Activated T-helper 1 cell treated with Interleukin-2 at 50 U/mL for 16 hours (primary cell): ENCODE measurements at places on chromosomes 6 and 20.

GRCh38 chr6:126526547-126526946 lies 186.6 kb downstream of the CENPW start:
- no peak for DNase-seq

- peak; percentile 45 for DNase-seq
Observed at GRCh38 chr20:48750941-48751635, 76.7 kb downstream of the PREX1 start.

- no peak for DNase-seq
Observed at GRCh38 chr6:35021004-35021403, 120.1 kb downstream of the TCP11 start.

DNA sequence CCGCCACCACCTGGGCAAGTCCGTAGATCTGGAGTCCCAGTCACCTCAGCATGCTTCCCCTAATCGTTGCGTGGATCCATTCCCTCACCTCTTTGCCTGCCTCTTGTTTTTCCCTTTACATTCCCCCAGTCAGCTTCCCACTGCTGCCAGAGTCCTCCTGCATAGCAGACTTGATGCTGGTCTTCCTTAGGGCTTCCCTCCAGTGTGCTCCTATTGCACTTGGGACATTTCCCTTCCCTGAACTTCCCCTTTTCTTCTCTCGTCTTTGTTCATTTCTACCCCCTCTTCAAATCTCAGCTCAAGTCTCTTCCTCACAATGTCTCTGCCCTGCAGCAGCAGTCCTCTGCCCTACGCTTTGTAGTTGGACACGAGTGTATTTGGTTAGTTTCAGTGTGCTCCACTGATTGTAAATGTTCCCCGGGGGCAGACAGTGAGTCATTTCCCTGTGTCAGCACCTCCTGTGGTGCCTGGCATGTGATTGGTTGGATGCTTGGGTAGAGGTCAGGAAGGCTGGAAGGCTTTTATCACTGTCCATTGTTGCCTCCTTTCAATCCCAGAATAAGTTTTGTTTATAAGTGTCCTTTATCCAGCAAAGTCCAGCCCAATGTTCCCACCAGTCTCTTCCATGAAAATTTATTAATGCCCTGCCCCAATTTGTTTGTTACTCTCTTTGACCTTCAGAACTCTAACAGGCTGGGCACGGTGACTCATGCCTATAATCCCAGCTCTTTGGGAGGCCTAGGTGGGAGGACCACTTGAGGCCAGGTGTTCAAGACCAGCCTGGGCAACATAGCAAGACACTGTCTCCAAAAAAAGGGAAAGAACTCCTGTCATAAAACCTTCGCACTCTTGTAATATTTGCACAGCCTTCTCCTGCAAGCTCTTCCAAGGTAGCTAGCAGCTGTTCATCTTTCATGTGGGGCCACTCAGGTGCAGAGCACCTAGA lies 38.3 kb downstream of the FAM120B start:
- no peak for DNase-seq

DNA sequence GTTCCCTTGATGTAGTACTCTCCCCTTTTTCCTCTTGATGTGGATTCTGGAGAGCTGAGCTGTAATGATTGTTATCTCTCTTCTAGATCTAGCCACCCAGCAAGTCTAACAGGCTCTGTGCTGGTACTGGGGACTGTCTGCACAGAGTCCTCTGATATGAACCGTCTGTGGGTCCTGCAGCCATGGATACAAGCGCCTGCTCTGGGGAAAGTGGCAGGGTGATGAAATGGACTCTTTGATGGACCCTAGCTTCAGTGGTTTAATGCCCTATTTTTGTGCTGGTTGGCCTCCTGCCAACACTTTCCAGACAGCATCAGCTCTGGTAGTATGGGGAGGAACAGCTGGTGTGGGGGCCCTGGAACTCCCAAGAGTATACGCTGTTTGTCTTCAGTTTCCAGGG lies 216.3 kb downstream of the ADGRG6 start:
- DNase-seq = no peak

- DNase-seq = no peak
Observed at GRCh38 chr6:162887981-162888689, 160.4 kb downstream of the PACRG start.

DNA sequence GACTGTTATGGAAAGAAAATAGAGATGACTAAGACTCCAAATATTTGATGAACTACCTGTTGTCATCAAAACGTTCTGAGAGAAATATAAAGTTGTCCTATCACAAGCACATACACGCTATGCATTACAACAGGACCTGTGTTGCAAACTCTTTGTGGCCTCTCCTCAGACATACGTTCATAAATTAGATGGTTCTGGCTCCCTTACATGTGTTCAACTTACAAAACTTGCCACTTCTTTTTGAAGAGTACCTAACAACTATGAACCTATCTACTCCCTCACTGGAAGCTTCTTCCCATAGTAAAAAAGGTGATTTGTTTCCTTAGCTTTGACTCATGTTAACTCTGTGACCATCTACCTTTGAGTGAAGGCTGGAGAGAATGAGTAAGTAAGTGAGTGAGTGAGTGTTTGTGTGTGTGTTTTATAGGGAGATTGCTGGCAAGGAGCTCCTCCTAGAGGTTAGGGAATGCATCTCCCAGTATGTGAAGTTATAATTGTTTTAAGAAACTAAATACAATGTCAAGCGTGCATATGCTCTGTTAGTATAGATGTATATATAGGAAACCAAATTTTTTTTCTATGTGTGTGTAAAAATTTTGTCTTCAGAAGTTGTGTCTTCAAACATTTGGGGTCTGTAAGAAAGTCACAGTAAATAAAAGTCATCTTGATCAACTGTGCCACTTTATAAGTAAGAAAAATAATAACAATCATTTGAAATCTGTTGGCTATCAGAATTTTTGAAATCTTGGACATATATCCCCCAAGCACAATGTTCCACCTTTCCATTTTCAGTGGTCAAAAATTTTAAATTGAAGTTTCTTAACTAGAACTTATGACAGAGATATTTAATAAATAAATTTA lies 1211.1 kb upstream of the GJE1 start:
- DNase-seq = no peak

- DNase-seq = no peak
Observed at GRCh38 chr6:112269114-112269513, 14.7 kb upstream of the LAMA4 start.

DNA sequence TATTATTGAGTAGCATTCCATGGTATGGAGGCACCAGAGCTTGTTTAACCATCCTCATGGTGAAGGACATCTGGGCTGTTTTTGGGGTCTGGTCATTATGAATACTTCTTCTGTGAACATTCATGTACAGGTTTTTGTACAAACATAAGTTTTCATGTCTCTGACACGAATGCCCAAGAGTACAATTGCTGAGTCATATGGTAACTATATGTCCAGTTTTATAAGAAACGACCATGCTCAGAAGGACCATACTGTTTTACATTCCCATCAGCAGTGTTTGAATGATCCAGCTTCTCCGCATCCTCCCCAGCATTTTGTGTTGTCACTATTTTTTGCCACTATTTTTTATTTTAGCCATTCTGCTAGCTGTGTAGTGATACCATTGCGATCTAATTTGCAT lies 188.6 kb downstream of the KHDC1L start:
- DNase-seq = no peak

- DNase-seq = peak; percentile 62
Observed at GRCh38 chr20:62382306-62383198, 4.4 kb upstream of the RPS21 start.

DNA sequence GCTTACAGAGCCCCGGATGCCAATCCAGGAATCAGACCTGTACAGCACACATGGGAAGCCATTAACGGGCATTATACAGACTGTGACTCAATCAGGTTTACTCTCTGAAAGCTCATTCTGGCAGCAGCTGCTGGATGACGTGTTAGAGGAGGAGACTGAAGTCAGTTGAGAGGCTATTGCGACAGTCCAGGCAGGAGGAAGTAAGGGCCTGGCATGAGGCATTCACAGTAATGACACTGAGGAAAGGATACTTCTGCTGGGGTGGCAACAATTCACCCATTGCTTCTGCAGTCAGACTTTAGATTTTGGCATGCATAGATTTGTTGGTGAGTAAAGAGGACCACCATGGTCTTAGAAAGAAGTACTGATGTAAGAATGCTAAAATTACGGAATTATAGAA lies 151.0 kb upstream of the HEY2 start:
- no peak for DNase-seq

DNA sequence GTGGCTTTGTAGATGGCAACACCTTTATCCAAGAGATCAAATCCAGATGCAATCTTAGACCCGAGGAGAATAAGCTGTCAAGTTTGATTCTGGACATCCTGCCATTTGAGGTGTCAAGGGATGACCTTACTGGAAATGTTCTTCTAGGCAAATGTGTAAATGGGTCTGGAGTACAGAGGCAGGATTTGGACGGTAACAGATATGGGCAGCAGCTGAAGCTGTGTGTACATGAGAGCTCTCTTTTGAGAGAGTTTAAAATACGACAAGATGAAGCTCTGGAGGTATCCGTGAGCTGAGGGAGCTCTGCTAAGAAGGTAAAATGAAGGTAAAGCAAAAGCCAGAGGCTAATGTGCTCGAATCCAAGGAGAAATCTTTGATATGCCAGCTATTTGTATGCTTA lies 56.6 kb downstream of the RALGAPA2 start:
- no peak for DNase-seq

DNA sequence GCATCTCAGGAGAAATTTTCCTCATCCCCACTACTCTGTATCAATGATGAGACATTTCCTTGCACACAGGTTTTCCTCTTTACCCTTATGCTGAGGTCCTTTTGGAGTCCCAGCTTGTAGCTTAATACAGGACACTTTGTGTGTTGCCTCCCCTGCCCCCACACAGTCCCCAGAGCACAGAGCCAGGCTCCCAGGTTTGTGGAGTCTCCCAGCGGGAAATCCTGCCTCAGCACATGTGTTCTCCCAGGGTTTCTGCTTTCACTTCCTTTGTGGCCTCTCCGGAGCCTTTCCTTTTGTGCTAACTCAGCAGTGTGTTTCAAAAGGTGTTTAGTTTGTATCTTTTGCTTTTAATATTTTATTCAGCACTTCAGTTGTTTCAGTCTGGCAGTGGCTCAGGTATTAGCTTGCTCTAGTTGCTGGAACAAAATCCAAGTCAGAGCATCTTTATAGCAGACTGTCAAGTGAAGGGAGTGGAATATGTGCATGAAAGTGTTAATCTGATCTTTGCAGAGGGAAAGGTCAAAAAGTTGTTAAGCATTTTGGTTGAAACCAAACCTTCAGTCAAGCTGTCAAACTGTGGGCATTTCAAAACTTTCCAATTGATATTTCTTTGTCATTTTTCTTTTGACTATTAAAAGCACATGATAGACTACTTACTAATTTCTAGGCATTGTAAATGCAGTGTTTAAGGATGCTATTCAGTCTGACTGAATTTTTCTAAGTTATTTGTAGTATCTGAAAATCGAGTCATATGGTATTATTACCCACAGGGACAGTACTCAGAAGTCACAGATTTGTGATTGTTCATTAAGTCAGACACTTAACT lies 8.6 kb downstream of the SNX9 start:
- DNase-seq = no peak

DNA sequence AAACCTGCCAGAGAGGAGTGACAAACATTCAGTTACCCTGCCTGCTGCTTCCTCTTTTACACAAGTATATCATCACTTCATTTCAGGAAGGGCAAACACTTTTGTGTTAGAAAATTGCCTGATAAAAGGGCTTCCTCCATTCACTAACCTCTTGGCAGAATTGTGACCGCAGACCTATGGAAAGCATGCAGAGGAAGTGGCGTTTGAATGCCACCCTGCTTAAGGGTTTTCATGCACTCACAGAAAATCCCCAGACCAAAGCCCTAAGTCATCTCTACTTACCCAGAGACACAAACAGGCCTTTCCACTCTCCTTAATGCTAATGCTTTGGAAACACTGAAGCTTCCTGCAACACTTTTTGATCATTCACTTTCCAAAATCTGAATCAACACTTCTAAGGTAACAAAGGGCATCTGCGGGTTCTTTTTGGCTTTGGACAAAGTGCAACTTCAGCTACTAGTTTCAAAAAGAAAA lies 22.1 kb upstream of the RALGAPA2 start:
- no peak for DNase-seq

DNA sequence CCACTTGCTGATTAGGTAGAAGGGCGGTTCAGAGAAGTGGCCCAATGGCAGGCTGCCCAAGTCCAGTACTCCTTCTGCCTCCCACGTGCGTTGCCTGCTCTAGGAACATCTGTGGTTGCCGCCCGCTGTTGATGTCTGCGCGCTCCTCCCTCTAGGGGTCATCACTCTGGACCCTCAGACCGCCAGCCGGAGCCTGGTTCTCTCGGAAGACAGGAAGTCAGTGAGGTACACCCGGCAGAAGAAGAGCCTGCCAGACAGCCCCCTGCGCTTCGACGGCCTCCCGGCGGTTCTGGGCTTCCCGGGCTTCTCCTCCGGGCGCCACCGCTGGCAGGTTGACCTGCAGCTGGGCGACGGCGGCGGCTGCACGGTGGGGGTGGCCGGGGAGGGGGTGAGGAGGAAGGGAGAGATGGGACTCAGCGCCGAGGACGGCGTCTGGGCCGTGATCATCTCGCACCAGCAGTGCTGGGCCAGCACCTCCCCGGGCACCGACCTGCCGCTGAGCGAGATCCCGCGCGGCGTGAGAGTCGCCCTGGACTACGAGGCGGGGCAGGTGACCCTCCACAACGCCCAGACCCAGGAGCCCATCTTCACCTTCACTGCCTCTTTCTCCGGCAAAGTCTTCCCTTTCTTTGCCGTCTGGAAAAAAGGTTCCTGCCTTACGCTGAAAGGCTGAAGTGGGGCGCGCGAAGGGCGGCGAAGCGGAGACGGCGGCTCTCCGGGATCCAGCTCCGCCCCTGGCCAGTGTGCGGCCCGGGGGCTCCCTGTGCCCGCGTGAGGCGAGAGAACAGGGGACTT lies 8.5 kb downstream of the TRIM15 start:
- no peak for DNase-seq

DNA sequence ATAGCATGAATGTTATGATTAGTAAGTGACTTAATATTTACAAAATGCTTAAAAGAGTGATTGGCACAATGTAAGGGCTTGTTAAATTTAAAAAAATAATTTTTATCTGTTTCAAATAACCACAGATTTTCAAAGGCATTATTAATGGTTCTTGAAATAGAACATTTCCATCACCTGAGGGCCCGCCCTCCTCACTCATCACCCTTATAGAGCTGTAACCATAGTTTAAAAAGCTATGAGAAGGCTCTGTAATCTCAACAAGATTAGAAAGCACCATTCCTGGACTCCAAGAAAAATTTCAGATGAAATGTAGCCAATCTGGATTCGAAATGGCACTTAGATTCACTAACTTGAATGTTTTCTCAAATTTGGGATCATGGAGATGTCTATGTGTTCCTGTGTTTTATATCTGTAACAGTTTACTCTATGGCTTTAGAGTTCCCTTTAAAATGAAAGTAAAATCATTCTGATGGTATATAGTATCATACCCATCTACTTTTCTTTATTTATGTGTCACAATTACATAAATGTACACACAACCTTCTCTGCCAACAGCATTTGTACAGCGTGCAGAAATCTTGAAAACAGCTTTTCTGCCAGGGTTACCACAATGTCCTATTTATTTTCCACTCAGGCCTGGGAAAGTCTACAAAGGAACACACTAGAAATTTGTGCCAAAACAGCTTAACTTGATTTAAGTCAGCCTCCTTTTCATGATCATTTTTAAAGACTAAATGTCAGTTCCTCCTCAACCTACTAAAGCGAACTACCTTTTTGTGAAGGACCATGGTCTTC lies 207.7 kb downstream of the TBX18 start:
- DNase-seq = no peak

- no peak for DNase-seq
Observed at GRCh38 chr6:165692106-165692653, 29.1 kb upstream of the PDE10A start.

- no peak for DNase-seq
Observed at GRCh38 chr20:38170826-38171674, 6.0 kb upstream of the TGM2 start.
